ENCODE measurements at places on chromosomes 5 and 9.

- peak; percentile 74 for DNase-seq
Measured at GRCh38 chr5:158287643-158288271, 428.8 kb upstream of the CLINT1 start.

- peak; percentile 50 for DNase-seq
Measured at GRCh38 chr5:160363660-160364395, 6.6 kb downstream of the C1QTNF2 start.

DNA sequence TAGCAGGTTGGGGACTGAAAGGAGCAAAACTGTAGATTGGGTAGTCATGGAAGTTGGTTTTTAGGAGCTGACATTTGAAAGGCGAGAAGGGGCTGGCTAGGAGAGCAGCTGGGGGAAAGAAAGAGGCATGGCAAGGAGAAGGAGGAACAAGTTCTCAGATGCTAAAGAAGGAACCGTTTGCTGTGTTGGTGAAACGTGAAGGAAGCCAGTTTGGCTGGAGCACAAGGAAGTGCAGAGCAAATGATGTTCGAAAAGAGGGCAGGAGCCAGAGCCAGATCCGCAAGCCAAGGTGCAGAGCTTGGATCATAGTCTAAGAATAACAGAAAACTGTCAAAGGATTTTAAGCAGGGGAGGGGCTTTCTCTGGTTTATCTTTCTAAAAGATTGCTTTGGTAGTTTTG lies 276.6 kb downstream of the ASTN2 start:
- DNase-seq, result no peak

- DNase-seq, result no peak
Measured at GRCh38 chr5:32071351-32071944, 102.7 kb downstream of the GOLPH3 start.

GRCh38 chr5:76332611-76333205 lies 70.4 kb upstream of the IQGAP2 start:
- no peak for DNase-seq

GRCh38 chr9:77898864-77899263 lies 132.7 kb downstream of the GNAQ start:
- no peak for DNase-seq

DNA sequence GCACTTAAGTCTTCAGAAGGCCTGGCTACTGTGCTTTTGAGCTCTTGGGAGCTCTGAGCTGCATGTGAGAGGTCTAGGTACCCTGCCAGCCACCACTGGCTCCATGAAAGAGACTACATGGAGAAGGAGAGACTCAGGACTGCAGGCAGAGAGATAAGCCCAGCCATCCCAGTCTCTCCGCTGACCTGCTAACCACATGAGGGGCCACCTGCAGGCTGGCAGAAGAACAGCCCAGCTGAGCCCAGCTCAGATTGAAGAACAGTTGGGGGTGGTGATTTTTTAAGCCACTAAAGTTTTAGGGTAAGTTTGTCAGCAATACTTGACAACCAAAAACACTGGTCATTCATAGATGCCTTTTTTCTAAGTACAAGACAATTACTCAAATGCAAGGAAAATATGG lies 205.0 kb upstream of the PRDM9 start:
- DNase-seq, result no peak

DNA sequence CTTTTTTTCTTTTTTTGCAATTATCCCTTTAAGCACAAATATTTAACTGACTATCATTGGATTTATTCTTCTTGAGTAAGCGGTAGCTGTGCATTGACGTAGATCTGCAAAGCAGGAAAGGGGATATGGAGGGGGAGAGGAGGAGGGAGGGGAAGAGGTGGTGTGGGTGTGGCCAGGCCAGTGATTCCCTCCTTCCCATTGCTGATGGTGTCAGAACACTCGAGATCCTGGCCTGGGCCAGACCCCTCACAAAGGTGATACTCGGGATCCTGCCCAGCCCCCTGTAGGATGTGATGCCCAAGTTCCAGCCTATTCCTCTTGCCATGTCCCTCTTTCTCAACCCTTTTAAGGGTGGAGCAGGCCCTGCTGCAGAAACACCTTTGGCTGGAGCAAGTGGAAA lies 9.9 kb downstream of the SLC36A3 start:
- DNase-seq, result no peak

- peak; percentile 88 for DNase-seq
Measured at GRCh38 chr5:168424594-168425323, 61.5 kb upstream of the RARS1 start.

All from fibroblast of upper back skin (primary cell).